ENCODE measurements at places on chromosomes 11 and 22.

GRCh38 chr22:38318792-38319773 is 1.9 kb upstream of the CSNK1E start:
- DNase-seq = no peak

GRCh38 chr11:86575208-86575855 is 97.1 kb downstream of the ME3 start:
- DNase-seq = no peak

DNA sequence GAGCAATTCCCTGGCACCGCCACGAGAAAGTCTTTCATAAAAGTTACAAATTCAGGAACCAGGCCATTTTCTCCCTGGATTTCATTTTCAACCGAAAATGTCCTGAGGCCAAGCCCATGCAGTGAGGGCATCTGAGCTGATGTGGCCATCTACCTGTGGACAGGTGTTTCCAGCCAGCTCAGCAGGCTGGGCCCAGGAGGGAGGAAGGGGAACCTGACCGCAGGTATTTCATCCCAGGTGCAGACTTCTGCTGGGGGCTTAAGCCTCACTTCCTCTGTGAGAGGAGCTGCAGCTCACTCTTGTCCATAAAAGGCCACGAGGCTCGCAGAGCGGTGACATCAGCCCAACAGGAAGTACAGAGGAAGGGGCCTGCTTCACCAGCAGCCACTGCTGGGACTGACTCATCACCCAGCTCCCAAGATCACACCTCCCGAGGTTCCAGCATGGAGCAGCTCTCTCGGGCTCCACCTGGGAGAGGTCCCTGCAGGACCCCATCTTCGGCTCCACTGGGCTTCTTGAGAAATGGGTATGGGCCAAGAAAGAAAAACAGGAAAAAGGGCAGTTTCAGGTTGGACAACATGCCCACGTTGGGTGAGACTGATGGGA is 56.4 kb downstream of the MYH9 start:
- DNase-seq = no peak

GRCh38 chr11:68997995-68998348 is 15.1 kb downstream of the MRGPRF start:
- DNase-seq = no peak

DNA sequence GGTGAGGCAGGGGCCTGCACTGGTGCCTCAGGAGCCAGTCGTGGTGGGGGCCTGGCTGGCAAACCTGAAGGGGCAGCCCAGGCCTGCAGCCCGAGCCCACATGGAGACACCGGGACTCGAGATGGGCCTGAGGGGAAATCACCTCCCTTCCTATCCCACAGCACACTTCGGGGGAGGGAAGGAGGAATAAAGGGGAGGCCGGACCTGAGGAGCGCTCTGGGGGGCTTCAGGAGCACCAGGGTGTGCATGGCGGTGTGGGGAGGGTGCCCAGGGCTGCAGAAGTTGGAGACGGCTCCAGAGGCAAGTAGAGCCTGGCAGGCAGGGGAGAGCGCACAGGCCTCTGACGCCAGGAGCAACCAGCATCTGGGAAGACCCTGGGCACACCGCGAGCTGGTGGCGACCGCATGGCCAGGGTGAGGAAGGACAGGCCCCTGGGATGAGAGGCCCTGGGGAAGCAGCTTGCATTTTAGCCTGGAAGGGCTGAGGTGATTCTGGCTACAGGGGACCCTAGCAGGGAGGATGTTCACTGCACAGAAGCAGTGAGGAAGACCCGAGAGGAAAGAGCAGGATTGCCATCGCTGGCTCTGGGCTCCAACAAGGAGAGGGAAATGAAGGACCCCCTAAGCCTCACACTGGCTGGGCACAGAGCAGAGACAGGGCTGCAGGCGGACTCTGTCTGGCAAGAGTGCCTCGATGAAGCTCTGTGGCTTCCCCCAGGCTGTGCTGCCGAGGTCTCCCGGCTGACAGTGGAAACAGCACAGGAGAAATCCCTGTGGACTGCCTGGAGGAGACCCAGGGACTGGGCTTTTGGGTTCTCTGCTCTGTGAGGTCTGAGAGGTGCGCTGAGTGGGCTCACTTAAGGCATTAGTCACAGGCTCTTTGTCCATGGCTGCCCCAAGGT is 457.7 kb downstream of the BRD1 start:
- DNase-seq = no peak

DNA sequence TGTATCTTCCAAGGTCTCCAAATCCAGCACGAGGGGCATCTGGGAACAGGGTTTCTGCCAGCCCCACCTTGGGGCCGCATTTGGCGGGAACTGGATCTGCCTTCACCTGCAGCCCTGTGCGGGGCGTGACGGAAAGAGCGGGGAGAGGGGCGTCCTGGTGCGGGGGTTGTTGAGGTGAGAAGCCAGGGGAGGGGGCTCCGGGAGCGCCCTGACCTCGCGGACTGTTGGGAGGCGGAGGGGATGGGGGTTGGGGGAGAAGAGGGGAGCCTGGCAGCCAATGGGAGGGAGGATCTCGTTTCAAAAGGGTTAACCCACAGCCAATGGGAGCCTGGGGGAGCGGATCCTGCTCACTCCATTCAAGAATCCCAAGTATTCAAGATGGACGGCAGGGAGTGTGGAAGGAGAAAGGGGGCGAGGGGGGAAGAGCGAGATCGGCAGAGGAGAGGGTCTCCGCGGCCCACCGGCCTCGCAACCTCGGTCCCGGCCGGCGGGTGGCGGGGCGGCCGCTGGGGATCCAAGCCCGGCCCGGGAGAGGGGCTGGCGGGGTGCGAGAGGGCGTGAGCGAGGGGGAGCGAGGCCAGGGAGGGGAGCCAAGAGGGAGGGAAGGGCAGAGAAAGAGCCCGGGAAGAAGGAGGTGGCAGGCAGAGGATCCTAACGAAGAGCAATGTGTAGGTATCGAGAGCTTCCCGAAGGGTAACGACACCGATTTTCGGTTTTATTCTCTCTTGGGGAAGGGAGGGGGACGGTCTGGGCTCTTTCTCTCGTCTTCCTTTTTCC is 11.5 kb downstream of the YPEL4 start:
- DNase-seq = peak; percentile 93

GRCh38 chr11:2198621-2199365 is 27.2 kb upstream of the TH start:
- DNase-seq = no peak

DNA sequence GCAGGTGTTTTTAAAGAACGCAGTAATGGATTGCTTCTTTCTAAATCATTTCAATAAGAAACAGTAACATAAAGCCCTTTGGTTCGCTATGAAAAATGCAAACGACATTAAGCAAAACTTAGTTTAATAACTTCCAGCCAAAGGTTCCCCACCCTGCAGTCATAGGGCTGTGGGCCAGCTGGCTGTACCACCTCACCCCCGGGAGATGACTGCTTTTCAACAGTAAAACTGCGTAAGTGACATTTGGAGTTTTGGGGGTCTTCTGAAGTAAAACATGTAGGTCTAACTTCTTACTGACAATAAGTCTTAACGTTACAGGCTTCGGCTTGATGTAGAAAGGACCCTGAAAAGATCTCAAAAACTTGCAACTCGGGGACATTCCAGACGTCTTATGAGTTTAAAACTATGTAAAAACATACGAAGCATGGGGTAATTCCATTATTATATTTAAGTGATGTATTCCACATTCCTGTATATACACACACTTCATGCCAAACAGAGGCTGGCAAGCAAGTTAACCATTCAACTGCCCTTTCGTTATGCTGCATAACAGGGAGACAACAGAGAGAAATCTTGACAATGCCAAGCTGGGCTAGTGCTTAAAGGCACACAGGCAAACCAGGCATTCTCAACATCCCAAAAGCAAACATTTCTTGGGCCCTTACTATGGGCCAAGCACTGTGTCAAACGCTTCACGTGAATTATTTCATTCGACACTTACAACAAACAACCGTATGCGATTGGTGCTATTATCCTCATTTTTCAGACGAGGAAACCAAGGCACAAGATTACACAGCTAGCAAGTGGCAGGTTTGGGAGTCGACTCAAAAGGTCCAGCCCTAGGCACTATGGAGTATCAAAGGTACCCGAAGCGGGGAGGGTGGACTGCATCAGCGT is 1.2 kb downstream of the MRTFA start:
- DNase-seq = no peak

GRCh38 chr11:87429996-87430395 is 392.3 kb downstream of the TMEM135 start:
- no peak for DNase-seq

DNA sequence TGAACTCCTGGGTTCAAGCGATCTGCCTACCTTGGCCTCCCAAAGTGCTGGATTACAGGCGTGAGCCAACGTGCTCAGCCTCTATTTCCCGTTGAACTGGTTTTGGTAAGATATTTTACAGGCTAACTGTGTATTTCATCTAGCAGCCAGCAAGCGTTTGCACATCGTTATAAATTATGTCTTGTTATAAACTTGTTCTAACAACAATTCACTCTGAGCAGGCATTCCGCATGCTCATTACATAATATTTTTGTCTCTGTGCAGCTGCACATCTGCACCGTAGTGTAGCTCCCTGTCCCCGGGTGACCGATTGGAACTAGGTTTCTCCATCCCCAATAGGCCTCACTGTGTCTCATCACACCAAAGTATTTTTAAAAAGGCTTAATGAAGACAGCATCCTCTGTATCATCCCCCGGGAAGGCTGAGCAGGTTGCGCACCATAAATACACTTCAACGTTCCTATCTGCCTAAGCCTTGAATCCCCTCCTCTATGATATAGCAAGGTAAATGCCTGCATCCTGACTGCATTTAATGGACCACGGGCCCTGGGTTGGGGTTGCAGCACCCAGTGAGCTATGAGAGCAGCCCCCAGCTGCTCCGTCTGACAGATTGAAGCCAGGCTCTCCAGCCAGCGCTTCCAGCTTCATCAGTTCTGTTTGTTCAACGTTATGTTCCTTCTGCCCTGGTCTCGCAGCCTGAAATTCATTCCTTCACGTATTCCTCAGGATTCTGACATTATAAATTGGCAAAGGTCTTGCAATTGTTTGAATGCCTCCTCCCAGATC is 47.7 kb downstream of the TST start:
- no peak for DNase-seq

DNA sequence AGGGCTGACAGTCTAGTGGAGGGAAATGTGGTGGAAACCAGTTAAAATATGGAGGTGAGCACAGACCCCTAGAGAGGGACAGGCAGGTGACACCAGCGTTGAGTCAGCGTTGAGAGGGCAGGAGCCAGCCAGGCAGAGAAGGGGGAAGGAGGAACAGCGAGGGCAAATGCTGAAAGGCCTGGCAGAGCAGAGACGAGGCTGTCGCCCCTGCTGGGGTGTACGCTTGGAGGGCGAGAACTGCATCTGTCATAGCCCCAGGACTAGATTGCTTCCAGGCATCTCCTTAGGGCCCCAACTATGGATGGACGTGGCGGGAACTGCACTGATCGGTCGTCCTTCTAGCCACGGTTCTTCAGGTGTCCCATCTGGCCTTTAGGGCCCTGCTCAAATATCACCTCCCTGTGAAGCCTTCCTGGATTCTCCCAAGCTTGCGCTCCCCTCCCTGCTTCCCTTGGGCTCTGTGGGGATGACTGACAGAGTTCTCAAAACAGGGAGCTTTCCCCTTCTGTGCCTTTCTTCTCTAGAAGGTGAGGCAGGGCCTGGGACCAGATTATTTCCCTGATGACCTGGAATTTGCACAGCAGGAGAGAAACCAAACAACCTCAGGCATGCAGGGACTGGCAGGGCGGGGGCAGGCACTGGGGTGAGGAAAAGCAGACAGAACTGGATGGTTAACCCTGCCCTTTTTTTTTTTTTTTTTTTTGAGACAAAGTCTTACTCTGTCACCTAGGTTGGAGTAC is 11.1 kb downstream of the SYNGR1 start:
- DNase-seq = no peak

DNA sequence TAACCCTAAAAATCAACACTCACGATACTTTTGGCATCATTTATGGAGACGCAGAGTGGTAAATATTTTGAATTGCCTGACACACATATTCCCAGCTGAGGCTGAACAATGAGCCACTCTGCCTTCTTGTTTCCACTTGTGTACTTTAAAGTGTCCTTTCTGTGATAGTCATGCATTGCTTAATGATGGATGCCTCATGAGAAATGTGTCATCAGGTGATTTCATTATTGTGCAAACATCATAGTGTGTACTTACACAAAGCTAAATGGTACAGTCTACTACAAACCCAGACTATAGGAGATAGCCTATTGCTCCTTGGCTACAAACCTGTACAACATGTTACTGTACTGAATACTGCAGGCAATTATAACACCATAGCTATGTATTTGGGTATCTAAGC is 44.2 kb downstream of the MRE11 start:
- no peak for DNase-seq

DNA sequence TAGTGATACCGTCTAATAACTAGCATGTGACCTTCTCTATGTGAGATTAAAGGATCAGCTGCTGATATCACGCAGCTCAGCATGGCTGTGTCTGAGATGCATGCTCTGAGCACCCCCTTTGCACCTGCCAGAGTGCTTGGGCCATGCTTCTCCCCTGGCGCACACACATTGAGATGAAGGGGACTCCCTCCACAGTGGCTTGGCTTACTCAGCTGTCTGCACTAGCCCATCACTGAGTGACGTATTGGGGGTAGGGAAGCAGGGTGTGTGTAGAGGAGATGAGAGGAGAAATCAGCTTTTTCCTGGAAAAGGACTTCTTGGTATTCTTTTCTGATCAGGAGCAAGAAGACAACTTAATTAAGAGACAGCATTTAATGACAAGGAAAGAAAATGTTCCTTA is 216.5 kb downstream of the BLID start:
- no peak for DNase-seq

DNA sequence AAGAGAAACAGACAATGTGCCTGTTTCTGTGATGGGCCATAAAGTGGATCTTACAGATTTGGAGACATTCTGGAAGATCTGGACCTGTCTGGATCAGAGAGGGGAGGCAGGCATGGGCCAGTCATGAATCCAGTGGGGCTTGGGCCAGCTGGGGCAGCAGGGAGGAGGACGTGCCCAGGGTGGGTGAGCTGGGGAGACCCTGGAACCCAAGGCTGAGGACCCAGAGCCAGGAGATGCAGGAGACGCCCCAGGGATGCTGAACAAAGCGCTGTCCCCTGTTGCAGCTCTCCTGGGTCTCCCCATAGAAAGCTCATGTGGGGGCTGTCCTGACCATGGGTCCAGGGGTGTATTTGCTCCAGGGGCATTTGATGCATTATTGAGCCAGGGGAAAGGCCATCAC is 1.5 kb upstream of the APOBEC3A start:
- no peak for DNase-seq

GRCh38 chr22:35622191-35622913 is 5.2 kb upstream of the MB start:
- DNase-seq = no peak

DNA sequence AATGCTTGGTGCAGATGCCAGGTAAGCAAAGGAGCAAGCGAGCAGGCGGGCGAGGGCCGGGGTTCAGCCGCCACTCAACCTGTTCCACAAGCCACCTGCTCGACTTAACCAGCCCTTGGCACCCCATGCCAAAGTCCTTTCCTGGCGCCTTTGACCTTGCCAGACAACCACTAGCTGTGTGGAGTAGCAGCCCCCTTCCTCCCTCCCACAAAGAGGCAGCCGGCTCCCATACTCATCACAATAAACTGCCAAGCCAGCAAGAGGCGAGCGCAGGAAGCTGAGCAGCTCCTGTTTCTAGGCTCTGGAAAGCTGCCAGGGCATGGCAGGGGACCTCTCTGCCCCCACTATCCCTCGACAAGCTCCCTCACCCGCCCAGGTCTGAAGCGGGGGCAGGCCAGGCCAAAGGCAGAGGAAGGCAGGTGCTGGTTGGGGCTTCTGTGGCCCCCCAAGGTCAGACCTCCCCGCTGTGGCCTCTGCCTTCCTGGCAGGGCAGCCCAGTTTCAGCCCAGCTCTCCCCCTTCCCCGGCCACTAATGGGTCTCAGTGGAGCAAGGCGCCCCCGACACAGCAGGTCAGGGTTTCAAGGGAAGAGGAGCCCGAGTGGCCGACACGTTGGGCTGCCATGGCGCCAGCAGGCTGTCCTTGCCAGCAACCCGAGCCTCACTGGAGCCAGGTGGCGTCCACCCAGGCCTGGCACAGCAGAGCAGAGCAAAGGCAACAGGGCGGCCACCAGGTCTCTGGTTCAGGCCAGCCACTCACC is 15.3 kb downstream of the MACROD1 start:
- peak; percentile 29 for DNase-seq

All from NCI-H2227 treated with DMSO at 0.1 percent for 48 hours (cell line).